ENCODE measurements at places on chromosomes 2 and 18. TPM values are rescaled to one million over a fixed set of nuclear protein-coding genes. Genes with fewer than 3 reads are reported as not detected.

The APOB gene
- total RNA-seq, result not detected

The CCL20 gene
- not detected for total RNA-seq

- no peak for DNase-seq
Measured at GRCh38 chr2:32627441-32627813, 423 bp upstream of the TTC27 start.

DNA sequence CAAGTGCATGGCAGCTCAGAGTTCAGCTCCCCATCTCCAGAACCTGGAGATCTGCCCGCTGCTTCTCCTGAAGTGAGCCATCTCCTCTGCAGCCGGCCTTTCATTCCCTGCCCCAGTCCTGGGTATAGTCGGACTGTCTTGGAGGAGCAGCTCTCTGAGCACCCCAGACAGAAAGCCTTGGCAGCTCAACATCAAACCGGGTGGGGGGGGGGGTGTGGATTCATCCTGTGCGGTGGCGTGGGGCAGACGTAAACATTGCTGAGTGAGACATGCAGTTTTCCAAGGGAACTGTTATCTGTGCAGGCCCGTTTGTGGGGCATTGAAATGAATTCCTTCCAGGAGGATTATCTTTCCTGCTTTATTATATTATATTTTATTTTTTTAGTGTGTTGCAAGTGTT lies 125.9 kb upstream of the MYCN start:
- DNase-seq, result no peak

GRCh38 chr2:153068915-153069314 lies 350.5 kb downstream of the ARL6IP6 start:
- no peak for DNase-seq

- DNase-seq, result no peak
Measured at GRCh38 chr2:55102056-55102812, 52.0 kb upstream of the RTN4 start.

DNA sequence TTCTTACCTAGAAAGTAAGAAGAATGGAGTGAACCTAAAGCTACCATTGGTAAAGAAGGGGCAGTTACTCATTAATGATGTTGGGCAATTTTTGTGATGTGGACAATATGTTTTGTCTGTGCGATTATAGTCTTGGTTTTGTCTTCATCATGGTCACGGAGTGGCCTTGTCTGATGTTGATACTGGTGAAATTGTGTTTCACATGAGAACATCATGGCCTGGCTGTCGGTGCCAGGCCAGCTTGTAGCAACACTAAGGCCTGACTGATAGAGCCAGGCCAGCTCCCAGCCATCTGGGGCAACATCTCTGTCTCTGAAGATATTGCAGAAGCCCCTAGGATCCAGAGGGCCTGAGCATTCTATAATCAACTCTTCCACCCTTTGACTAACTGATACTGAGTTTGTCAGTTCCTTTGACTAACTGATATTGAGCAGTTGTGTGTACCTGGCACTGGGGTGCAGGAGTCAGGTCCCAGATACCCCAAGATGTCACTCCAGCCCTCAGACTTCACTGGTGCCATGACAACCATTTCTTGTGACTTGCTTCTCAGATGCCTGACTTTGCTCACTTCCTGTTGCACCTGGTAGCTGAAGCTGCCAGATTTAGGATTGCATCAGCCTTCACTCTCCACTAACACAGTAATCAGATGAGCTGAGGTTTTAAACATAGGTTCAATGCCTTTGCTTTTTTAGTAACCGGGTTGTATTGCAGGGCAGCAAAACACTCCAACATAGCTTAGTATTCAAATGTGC lies 62.5 kb downstream of the RPIA start:
- DNase-seq, result peak; percentile 98
